ENCODE measurements at places on chromosomes 3 and 15.
A peak's percentile ranks its signal among the peaks of the same experiment; 100 is the strongest.

- no peak for DNase-seq
These were observed 190.0 kb downstream of the CACNA2D3 start for GRCh38 chr3:54312156-54312899.

- DNase-seq, result peak; percentile 69
These were observed 460.3 kb upstream of the PROK2 start for GRCh38 chr3:72245183-72245811.

DNA sequence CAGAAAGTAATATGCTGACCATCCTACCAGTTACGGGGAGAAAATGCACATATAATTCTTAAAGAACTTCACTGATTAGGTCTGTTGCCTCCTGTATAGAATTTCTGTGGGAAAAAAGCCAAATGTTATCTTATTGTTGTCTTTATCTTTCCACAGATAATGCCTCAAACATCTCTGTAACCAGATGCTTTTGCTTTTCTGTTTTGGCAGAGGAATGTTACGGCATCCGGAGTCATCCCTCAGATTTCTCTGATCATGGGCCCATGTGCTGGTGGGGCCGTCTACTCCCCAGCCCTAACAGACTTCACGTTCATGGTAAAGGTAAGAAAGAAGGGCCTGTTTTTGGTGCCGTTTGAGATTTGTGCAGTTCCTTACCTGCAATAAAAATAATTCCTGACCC lies 33.5 kb downstream of the PCCB start:
- no peak for DNase-seq

- DNase-seq, result no peak
These were observed 247.2 kb downstream of the LSAMP start for GRCh38 chr3:116198087-116198486.

DNA sequence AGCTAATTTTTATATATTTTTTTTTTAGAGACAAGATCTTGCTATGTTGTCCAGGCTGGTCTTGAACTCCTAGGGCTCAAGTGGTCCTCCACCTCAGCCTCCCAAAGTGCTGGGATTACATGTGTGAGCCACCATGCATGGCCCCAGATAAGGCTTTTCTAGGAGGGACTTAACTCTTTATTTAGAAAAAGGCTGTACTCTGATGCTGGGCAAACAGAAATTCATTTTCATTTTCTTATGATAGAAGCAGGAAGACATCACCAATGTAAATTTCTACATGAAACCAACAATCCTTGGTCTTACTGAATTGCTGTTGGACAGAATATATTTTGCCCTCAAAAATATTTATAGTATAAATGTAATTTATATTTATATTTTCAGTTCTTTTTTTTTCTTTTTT lies 9.6 kb downstream of the NIPA1 start:
- no peak for DNase-seq

GRCh38 chr3:115814778-115815380 lies 191.6 kb downstream of the GAP43 start:
- DNase-seq, result peak; percentile 79

DNA sequence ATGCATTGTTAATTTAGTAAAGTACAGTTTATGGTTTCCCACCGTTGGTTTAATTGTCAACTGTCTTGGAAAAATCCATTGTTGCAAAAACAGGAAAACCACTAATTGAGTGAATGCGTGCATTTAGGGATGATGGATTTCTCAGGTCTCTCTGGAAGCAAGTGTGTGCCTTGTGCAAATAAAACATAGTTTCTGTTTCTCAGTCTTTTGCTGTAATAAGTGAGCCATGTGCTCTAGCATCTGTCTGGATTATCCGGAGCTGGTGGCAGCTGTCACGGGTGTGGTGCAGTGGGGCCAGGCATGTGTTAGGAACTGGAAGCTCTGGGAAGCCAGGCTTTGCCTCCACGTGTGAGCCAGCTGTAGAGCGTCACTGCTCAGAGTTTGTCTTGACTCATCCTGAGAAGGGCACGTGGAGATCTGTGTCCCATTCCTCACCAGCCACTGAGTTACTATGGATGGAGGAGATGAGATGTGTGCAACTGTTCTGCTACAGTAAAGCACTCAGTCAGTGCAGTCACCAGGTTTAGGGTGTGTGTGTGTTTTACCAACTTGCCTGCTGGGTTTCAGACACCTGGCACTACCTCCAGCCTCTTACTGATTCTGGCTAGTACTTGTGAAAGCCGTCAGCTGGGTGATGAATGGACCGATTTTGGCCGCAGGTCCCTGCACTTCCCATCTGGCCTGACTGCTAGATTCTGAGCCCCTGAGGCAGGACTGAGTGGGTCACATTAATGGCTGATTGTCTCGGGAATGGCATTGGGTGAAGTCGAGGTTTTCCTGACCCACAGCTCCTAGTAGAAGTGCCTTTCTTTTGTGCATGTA lies 7.2 kb downstream of the APBA2 start:
- DNase-seq, result no peak

- no peak for DNase-seq
These were observed 181.6 kb downstream of the MEGF11 start for GRCh38 chr15:66071921-66072295.

DNA sequence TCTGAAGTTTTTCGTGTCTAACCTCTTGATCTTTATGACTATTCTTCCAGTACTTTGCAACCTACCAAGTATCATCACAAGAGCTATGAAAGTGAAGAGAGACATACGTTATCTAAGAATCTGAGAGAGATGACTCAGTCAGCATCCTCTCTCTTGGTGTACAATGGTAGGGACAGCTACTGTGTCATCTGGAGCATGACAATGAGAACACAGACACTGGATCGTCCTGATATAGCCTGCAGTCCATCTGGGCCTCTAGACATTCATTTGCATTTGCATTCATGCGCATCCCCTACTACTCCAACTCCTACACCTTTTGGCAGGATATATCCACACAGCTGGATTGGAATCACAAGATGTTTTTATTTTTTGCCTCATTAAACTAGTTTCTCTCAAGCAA lies 115.2 kb downstream of the PEX5L start:
- DNase-seq, result peak; percentile 20

DNA sequence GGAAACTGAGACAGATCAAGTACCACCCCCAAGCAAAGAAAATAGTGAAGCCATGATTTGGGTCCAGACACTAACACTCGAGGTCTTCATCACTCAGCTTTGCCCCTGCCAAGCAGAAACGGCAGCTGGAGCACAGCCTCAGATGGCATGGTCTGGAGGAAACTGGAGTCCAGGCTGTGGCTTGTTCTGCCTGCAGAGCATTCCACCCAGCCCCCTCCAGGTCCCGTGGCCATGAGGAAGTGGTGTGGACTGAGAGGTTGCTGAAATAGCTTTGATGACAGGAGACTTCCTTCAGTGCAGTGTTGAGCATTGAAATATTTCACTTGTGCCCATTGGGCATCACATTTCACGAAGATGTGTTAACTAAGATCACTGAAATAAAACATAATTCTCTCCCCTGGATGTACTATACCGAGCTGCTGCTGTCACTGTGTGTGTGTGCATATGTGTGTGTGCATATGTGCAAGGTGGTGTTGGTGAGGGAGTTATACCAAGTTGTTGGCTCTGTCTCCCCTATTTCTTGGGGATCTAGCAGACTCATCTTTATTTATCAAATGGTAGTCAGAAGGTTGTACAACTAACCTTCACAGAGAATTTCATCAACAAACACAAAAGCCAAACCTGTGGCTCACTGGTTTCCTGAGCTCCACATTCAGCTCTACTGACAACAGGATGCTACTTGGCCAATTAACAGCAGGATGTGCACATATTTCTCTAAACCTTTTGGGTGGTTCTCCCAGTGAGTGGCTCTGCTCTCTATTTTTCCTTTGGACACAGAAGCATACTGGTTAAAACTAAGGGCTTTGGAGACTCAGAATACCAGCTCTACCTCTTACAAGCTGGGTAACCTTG lies 660.1 kb upstream of the CFAP20DC start:
- peak; percentile 15 for DNase-seq

- DNase-seq, result no peak
These were observed 103.4 kb upstream of the UBP1 start for GRCh38 chr3:33543601-33544000.

GRCh38 chr3:145079436-145079835 lies 1081.5 kb downstream of the PLOD2 start:
- no peak for DNase-seq

- DNase-seq, result no peak
These were observed 124.4 kb downstream of the DIPK2A start for GRCh38 chr3:144096016-144096415.

DNA sequence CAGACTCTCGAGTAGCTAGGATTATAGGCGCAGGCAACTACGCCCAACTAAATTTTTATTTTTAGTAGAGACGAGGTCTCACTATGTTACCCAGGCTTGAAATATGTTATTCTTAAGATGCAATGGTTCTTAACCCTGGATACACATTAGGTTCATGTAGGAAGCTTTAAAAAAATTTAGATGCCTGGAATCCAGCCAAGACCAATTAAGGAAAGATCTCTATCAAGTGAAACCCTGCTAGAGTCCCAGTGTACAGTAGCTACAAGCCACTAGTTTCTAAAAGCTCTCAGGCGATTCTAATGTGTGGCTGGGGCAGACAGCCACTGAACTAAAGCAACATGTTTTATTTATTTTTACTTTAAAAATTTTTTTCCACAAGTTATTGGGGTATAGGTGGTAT lies 33.2 kb downstream of the TRIM69 start:
- DNase-seq, result no peak

- no peak for DNase-seq
These were observed 163.1 kb downstream of the ROBO1 start for GRCh38 chr3:79604681-79605080.

DNA sequence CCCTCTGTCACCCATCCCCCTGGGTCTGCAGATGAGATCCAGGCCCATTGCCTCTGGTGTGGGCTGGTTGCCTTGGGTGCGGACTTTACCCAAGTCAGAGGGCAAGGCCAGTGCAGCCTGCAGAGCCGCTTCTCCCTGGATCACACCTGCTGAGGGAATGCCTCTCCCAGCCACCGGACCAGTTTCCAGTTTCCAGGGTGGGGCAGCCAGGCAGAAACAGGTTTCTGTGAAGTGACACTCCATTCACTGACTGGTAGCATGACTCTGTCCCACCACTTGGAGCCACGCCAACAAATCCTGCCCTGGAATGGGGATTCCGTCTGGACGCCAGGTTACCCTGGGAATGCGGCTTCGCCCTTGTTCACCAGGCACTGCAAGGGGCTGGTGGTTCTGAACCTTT lies 30.0 kb downstream of the PAQR5 start:
- DNase-seq, result no peak

DNA sequence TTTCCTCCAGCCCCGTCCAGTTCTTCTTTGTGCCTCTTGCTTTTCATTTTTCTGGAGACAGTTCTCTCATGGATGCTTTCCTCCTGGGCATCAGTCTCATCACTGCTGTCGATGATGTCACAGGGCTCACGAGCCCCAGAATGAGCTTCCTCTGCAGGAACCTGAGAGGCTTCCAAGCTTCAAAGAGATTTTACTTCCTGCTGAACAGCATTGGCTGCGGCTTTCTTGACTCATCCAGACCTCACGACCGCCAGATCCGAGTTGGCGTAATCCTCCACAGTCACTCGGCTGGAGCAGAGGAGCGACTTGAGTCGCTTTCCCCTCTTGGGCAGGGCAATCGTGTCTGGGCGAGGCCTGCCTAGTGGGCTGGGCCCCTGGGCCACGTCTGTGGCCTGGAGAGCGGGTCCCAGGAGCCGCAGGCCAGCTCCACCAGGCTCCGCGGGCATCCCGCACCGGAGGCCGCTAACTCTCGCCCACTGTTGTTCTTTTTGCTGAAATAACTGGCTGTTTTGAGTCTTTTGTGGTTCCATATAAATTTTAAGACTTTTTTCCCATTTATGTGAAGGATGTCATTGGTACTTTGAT lies 20.8 kb upstream of the FAN1 start:
- DNase-seq, result no peak

GRCh38 chr3:23685541-23686258 lies 120.1 kb upstream of the UBE2E1 start:
- DNase-seq, result peak; percentile 47

GRCh38 chr3:105752791-105753415 lies 115.9 kb downstream of the CBLB start:
- no peak for DNase-seq

DNA sequence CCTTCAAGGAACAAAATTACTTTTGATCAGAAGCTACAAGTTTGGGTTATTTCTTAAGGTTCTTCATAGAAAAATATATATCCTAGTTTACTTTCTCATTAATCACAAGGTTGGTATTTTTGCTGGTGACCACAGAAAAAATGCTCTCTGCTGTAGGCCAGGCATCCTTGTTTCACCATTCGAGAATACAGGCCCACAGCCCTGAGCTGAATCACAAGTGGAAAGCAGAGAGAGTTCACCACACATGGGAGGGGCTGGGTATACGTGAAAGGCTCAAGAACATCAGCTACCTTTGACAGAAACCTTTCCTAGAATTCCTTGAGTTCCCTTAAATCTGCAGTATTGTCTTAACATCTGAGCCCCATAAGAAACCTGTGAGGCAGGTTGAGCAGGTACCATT lies 23.2 kb downstream of the CPEB1 start:
- no peak for DNase-seq

- no peak for DNase-seq
These were observed 47.4 kb downstream of the CCR4 start for GRCh38 chr3:32998631-32999451.

- no peak for DNase-seq
These were observed 182.2 kb downstream of the NAALADL2 start for GRCh38 chr3:175041369-175041768.

DNA sequence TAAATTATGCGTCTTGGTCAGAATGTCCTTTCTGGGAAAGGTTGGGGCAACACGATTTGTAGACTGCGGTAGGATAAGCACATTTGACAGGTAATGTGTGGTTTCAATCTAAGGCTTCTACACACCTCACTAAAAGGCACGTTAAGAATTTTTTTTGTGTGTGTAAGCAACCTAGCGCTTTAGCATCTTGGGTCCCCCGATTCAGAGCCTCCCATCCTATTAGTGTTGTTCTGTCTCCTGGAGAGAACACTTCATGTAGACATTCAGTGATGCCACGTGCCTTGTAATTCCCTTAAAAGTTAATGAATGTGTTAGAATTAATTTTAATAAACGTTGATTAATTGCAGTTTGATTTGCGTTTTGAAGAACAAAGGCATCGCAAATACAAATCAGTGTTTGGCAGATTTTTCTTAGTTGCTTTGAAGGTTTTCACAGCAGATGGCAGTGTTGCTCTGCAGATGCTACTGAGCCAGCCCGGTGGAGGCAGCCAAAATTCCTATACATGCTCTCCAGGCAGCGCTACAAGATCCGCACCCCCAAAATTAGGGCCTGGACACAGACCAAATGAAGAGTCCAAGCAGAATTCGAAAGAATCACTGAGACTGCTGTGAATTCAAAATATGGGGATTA lies 63.5 kb downstream of the OTOL1 start:
- DNase-seq, result peak; percentile 2

- DNase-seq, result no peak
These were observed 42.3 kb downstream of the NEK10 start for GRCh38 chr3:27326629-27327545.

DNA sequence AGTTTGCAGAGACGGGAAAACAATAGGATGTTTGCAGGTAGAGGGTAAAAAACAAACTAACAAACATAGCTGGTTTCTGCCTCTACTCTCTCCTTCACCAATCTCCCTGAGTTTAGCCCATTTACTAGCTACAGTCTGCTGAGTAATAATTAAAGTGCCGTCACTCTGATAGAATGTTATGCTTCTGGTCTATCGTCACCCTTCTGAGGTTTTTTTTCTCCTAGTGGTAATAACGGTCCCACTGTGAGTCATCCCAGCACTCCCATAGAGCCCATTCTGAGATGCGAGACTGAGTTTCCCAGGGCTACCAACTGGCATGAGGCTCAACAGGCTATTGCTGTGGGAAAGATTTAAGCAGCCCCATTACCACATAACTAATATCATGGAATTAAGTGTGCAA lies 56.4 kb downstream of the PLAAT1 start:
- no peak for DNase-seq

GRCh38 chr3:123337226-123337625 lies 111.7 kb downstream of the ADCY5 start:
- no peak for DNase-seq

All from hypothalamus (tissue), 51 donors.